ENCODE measurements at places on chromosomes 5 and 9.
A peak's percentile ranks its signal among the peaks of the same experiment; 100 is the strongest.

- DNase-seq: peak; percentile 89
Observed at GRCh38 chr9:98575379-98576346, 133.1 kb downstream of the GABBR2 start.

- DNase-seq: peak; percentile 5
Observed at GRCh38 chr5:13814301-13814700, 130.2 kb downstream of the DNAH5 start.

- DNase-seq: no peak
Observed at GRCh38 chr9:91795598-91796241, 154.3 kb downstream of the ROR2 start.

GRCh38 chr9:113909421-113909820, 33.3 kb downstream of the ZNF618 start:
- no peak for DNase-seq

DNA sequence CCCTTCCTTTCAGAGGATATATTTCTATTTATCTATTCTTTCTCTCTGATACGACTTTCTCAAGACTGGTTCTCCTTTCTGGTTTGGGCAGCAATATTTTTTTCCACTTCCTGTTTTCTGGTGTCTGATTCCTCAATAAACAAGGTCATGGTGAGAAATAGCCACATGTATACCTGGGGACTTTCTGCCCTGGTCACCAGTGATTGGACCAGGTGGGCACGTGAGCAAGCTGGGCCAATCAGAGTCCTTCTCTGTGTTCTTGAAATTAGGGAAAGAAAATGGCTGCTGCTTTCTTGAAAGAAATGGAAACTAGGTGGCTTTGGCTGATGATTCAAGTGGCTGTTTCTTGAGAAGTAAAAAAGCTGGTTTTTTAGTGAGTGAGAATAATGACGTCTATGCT, 18.4 kb upstream of the GSN start:
- peak; percentile 54 for DNase-seq

DNA sequence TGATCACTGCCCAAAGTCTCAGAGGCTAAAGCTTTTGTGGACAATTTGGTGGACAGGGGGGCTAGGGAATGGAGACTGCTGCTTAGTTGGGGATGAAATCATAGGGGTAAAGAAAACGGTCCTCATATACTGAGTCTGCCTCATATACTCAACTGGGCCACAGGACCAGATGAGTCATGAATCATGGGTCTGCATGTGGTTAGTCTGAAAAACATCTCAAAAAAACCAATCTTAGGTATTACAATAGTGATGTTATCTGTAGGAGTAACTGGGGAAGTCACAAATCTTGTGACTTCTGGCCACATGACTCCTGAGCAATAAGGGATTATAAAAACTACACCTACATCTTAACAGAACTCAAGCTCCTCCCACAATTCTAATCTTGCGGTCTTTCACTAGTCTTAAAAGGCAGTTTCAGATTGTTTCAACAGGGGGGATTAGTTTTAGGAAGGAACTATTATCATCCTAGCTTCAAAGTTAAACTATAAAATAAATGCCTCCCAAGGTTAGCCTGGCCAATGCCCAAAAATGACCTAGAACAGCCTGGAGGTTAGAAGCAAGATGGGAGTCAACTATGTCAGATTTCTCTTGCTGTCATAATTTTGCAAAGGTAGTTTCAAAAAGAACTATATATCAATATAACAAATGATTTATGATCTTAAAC, 17.5 kb downstream of the TMEM161B start:
- peak; percentile 35 for DNase-seq

- no peak for DNase-seq
Observed at GRCh38 chr9:81292056-81292805, 397.1 kb downstream of the TLE1 start.

DNA sequence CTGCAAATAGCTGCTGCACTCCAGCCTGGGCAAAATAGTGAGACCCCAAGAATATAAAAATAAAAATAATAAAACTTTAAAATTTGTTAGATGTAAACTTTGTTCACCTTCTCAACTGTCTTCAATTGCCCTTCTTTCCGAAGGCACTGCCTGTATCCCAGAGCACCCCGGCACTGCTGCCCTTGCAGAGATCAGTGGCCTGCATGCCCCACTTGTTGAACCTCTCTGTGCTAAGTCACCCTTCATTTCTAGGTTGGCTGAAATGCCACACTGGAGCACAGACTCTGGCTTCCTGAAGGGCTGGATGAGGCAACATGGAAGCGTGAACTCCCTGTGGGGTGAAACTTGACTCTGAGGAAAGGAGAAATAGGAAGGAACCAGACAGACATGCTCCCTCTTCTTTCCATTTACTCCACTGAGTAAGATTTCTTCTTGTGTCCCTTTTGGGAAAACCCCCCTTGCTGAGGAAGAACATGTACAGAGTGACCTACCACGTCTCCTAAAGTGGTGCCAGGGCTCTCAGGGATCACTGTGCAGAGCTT, 8.4 kb upstream of the JMY start:
- no peak for DNase-seq

- no peak for DNase-seq
Observed at GRCh38 chr9:135971111-135971766, 10.1 kb upstream of the UBAC1 start.

- no peak for DNase-seq
Observed at GRCh38 chr5:92990771-92991170, 590.2 kb downstream of the NR2F1-AS1 start.

GRCh38 chr9:131744720-131745201, 4.9 kb upstream of the RAPGEF1 start:
- DNase-seq: no peak

DNA sequence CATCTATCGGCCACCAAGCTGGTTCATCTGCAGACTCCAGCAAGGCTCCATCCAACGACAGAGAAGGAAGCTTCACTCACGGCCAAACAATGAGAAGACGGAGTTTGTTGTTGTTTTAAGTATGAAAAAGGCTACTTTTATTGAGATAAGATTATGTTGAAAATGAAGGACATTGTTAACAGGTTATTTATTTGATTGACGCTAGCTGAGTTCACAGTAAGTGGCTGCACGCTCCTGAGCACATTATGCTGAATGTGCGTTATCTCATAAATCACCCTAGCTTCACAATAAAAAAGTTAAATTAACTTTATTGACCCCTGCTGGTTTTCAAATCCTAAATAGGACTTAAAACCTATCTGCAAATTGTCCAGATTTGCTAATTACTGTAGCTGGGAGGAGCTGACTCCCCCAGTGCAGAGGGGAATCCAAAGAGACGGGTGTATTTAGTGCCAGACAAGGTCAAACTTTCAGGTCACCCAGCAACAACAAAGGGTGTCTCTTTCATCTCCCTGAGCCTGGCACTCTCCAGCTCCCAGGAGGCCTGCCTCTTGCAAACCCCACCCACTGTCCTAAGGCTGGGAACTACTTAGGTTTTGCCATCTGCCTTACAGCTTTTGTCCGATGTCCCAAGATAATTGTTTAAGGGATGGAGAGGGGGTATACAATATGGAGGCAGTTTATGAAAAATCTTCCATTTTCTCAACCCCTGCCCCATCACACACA, 129.2 kb downstream of the ZDHHC21 start:
- DNase-seq: no peak

- no peak for DNase-seq
Observed at GRCh38 chr5:124909734-124910133, 163.3 kb upstream of the ZNF608 start.

DNA sequence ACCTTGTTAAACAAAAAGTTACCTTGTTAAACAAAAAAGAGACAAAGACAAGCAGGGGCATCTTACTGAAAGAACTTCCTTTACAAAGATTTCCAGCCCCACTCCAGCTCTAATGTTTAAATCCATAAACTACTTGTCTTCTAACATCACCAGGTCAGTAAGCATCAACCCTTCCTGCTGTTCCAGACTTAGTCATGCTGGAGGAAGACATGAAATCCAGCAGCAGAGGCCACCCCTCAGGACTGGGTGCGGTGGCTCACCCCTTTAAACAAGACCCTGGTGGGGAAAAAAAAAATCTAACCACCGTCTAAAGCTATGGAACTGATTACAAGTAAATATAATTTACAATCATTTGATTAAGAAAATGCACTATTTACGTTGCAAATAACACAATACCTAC, 9.1 kb downstream of the PDCL start:
- no peak for DNase-seq

DNA sequence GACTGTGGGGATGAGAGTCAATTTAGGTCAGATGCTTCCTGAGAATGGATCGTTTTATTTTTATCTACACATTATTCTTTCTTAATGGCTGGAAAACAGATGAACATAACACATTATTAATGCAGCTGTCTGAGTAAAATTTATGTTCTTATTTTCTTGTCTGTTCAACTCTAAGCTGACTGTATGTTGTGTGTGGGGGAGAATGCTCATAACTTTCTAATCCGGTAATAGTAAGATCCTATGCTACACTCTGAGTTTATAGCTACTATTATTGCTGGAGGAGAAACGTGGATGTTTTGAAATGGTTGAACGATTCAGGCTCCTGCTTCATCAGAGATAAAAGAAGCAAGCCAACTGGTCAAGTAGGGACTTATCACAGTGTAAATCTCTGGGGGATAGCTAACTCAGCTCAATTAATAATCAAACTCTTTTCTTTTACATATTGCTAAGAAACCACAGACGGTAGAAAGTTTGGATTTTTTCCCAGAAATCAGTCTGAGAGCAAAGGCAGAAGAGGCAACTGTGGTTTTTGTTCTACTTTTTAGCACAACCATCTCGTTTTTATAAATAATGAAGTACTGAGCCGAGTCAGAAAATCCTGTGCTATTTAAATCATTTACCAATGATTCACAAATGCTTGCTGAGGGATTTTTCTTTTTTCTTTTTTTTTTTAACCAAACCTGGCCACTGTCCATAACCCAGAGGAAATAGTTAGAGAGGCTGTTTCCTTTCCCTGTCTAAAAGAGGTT, 265.0 kb upstream of the FAM174A start:
- DNase-seq: peak; percentile 13

GRCh38 chr5:107505763-107506534, 164.8 kb downstream of the EFNA5 start:
- no peak for DNase-seq

- peak; percentile 46 for DNase-seq
Observed at GRCh38 chr5:120088412-120088811, 375.7 kb upstream of the PRR16 start.

DNA sequence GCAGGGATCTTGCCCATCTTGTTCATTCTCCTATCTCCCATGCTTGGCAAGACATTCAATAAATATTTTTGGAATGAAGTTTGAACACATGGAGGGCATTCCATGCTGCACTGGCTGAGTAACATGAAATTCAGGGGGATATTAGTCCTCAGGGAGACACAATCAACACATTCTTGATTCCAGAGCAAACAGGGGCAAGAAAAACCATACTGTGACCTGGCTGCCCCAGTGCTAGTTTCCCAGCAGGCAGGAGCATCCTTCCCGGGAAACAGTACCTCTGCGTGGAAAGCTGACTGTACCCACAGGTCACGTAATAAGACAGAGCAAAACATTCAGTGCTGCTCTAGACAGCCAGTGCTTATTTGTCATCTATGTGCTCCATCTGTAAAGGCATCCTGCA, 66.3 kb upstream of the SPOCK1 start:
- no peak for DNase-seq

GRCh38 chr9:69139596-69139995, 34.5 kb upstream of the TJP2 start:
- DNase-seq: no peak

DNA sequence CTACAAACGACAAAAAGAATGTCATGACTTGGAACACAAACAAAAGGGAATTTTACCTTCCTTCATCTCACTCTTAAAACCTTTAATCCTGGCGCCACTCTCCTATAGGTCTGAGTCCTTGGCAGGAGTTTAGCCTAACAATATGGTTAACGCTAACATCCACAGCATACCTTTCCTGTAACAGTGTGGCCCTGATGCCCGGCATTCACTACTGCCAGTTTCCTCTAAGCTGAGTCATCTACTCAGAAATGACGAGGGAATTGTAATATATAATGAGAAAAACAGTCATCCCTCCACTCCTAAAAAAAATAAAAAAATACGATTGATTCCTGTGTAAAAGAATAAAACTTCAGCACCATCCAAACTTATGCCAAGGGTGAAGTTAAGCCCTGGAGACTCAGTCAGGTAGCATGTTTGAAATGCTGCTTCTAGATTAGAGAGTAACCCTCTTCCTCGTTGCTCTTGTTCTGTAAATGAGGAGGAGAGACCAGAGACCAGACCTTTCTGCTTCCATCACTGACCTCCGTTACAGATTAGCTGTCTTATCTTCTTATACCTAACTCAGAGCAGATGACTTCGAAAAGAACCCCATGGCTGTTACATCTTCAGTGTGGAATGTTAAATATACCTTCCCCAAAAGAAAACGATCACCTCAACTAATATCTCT, 37.4 kb downstream of the CCDC125 start:
- no peak for DNase-seq

DNA sequence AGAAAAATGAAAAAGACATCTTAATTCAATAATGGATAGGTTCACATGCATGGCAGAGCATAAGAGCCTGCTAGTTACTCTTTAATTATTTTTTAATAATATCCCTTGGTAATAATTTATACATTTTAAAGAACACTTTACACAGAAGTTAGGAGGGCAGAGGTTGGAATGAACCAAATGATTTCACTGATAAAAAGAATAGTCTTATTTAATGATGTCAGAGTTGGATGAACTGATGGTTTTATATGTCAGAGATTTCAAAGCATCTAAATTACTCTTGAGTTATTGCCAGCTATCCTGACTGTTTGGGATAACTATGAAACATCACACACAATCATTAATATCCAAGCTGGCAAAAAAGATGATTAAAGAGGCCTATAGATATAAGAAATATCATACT, 244.8 kb downstream of the CSNK1G3 start:
- no peak for DNase-seq

DNA sequence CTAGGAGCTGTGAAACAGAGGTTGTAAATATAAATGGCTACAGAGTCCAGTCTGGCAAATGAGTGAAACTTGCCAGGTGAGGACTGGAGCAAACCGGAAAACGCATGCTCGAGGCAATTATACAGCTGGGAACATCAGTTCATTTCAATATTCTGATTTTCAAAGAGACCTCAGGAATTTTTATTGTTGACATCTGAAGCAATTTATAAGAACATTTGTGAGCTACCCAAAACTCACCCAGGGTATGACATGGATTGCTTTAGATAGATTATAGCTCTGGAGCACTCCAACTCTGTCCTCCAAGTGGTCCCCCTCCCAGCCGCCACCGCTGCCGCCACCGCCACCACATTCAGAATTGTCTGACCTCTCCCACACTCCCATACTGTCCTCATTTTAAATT, 84.6 kb upstream of the GRAMD2B start:
- DNase-seq: no peak

- no peak for DNase-seq
Observed at GRCh38 chr5:90598293-90598692, 39.7 kb downstream of the ADGRV1 start.
